ENCODE measurements at places on chromosomes 1 and 21. TPM values are rescaled to one million over a fixed set of nuclear protein-coding genes. Genes with fewer than 3 reads are reported as not detected.

Gene SYT14
- not detected for total RNA-seq

- no peak for DNase-seq
- H3K4me1 ChIP-seq = peaks cover 77% of the 10 kb centered on the region
- peaks cover 14% of the 10 kb centered on the region for H3K27me3 ChIP-seq
- peak overlapping the region; percentile 95 for H3K27ac ChIP-seq
- peak overlapping the region; percentile 65 for H3K4me3 ChIP-seq
- peaks cover 68% of the 10 kb centered on the region for H3K36me3 ChIP-seq
These were observed 6.6 kb downstream of the GNG4 start for GRCh38 chr1:235642943-235643371.

Gene NPHS2
- not detected for total RNA-seq

Gene S100A7A
- total RNA-seq = not detected

DNA sequence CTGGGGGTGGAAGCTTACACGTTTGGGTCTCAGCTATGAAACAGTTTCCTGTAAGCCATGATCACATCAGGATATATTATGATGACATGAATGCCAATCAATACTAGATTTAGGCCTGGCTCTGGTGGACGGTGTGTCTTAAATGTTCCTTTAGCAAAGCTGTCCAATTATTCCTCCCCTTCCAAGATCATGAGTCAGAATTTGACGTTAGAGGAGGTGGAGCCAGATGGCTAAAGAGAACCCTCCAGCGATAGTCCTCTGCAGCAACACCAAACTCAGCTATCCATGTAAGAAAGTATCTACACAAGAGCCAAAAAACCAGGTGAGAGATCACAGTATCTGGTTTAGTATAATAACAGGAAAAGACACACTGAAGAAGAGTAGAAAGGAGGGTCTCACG, 47.8 kb downstream of the PACC1 start:
- DNase-seq = no peak
- H3K27me3 ChIP-seq = no peaks in the 10 kb centered on the region
- H3K36me3 ChIP-seq = peaks cover 57% of the 10 kb centered on the region
- H3K27ac ChIP-seq = peak overlapping the region; percentile 2
- H3K4me1 ChIP-seq = peaks cover 4% of the 10 kb centered on the region

Gene XPR1
- total RNA-seq = 20.8 TPM

DNA sequence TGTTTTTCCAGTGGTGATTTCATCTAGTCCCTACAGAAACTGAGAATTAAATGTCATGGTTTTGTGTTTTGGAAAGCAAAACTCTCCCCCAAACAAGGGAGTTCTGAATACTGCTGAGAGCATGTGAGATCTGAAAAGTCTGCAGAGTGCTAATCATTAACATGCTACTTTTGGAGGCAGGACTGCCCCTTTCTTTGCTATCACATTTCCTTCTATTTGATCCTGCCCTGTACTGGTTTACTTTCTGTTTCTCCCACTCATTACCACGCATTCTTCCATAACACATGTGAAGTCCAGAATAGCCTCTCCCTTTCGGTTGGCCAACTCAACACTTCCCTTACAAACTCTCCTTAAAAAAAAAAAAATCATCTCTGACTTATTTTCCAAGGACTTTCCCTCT, 63.6 kb downstream of the GADD45A start:
- H3K27ac ChIP-seq = no peak overlapping the region
- no peak for DNase-seq
- no peaks in the 10 kb centered on the region for H3K36me3 ChIP-seq
- no peak overlapping the region for H3K4me3 ChIP-seq
- peaks cover 24% of the 10 kb centered on the region for H3K4me1 ChIP-seq
- peaks cover 13% of the 10 kb centered on the region for H3K27me3 ChIP-seq

- H3K4me3 ChIP-seq = no peak overlapping the region
- DNase-seq = no peak
- no peaks in the 10 kb centered on the region for H3K36me3 ChIP-seq
- no peaks in the 10 kb centered on the region for H3K27me3 ChIP-seq
These were observed 47.2 kb downstream of the MORN1 start for GRCh38 chr1:2344121-2344681.

Gene EIF3I
- total RNA-seq = 293 TPM

GRCh38 chr1:36773827-36774541, 260.3 kb downstream of the GRIK3 start:
- no peak overlapping the region for H3K4me3 ChIP-seq
- DNase-seq = no peak
- H3K4me1 ChIP-seq = no peaks in the 10 kb centered on the region
- peaks cover 24% of the 10 kb centered on the region for H3K27me3 ChIP-seq
